LHCN-M2 (cell line): ENCODE measurements at places on chromosomes 3 and 15. TPM values are rescaled to one million over a fixed set of nuclear protein-coding genes. Genes with fewer than 3 reads are reported as not detected.

- DNase-seq, result peak; percentile 20
These were observed 421.1 kb downstream of the PLOD2 start for GRCh38 chr3:145739926-145740325.

- DNase-seq, result peak; percentile 10
These were observed 56.2 kb downstream of the EIF3J start for GRCh38 chr15:44593042-44593736.

DNA sequence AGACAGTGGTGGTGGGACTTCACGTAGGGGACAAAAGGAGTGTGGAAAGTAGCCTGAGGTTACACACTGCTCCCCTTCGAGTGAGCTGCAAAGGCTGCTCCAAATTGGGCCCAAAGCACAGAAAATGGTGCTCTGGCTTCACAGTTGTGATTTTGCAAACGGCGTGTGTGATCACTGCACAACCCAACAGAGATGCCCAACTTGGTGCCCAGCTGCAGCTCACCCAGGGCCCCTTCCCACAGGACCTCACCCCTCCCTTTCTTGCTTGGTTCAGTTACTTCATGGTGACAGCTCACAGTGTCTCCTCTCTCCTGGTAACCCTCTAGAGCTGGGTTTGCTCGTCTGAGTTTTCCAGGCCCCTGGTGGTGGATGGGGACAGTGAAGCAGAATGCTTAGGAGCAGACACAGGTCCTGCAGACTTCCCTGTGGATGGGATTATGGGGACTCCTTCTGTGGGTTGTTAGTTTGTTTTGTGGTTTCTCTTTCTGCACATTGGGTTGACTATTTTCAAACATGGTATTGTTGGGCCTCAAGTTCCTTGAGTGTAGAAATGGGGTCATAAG, 98.3 kb downstream of the TOP2B start:
- no peak for DNase-seq

The ARGFX gene
- total RNA-seq, result not detected in 2 replicates

DNA sequence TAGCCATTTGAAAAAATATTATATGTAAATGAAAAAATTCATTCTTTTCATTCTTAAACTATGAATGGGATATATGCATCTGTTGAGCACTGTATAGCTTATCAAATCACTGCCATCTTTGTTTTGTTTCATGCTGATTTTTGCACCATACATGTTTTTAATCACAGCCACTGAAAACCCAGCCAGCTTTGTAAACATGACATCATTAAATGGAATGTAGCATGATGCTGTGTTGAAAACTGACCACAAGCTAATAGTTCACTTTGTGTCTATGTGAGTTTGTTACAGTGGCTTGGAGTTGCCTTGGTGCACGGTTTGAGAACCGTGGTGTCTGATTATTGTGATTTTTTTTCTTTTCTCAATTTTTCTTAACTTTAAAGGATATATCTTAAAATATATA, 75.7 kb downstream of the GMPS start:
- DNase-seq, result peak; percentile 80

The CRYGS gene
- total RNA-seq, result 1.4 and 1.7 TPM in 2 replicates

- DNase-seq, result no peak
These were observed 11.8 kb upstream of the PLA2G4E start for GRCh38 chr15:42032376-42033213.

- no peak for DNase-seq
These were observed 106.3 kb upstream of the ANKRD28 start for GRCh38 chr3:15903759-15904720.

The DLEC1 gene
- 0.13 TPM in 1 of 2 replicates, not detected in the other for total RNA-seq

The DCLK3 gene
- total RNA-seq, result not detected in 2 replicates

The HESX1 gene
- 0.17 TPM in 1 of 2 replicates, not detected in the other for total RNA-seq

The SLC9C1 gene
- not detected in 2 replicates for total RNA-seq

The NRG4 gene
- total RNA-seq, result not detected in 2 replicates

DNA sequence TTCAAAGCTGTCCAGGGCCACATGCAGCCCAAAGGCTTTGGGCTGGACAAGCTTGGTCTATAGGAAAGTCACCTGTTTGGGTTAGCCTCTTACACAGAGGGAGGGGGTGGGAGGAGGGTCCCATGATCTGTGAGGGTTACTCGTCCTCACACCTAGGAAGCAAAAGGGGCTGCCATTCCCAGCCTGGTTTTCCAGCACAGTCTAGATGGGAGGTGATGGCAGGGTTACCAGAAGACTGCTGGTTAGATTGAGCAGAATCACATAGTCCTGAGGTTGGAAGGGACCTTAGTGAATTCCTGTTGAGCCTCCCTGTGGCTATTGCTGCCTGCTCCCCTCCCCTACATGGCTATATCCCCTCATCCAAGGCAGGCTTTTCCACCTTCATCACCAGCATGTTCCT, 101.8 kb downstream of the SEMA5B start:
- DNase-seq, result no peak

GRCh38 chr15:49279521-49280456, 109.7 kb downstream of the GALK2 start:
- DNase-seq, result peak; percentile 49

DNA sequence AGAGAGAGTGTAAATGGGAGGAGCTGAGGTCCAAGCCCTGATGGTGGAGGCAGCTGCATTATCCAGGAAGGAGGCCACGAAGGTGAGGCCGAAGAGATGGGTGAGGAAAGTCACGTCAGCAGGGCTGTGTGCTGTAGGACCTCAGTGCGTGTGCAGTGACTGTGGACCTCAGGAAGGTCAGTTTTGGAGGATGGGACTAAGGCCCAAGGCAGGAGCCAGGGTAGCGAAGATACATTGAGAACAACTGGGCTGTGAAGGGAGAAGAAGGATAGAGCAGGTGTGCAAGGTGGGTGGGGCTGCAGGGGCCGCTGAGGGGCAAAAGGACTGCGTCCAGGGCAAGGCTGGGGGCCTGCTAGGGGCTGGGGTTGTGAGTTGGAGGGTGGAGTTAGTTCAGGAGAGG, 4.9 kb downstream of the KLHL40 start:
- no peak for DNase-seq

GRCh38 chr3:46617941-46618340, 5.6 kb downstream of the FAM240A start:
- no peak for DNase-seq

The IQCH gene
- 4.1 and 4.8 TPM in 2 replicates for total RNA-seq

GRCh38 chr3:58150130-58150809, 60.5 kb downstream of the DNASE1L3 start:
- DNase-seq, result no peak

- no peak for DNase-seq
These were observed 103.3 kb upstream of the GALNT15 start for GRCh38 chr3:16071206-16071605.

The ST8SIA2 gene
- 12.7 and 15.7 TPM in 2 replicates for total RNA-seq

The FEZF2 gene
- total RNA-seq, result not detected in 2 replicates

- no peak for DNase-seq
These were observed 1198.9 kb downstream of the ROBO2 start for GRCh38 chr3:78238811-78239210.

The CSPG4 gene
- 16.4 and 21.0 TPM in 2 replicates for total RNA-seq

DNA sequence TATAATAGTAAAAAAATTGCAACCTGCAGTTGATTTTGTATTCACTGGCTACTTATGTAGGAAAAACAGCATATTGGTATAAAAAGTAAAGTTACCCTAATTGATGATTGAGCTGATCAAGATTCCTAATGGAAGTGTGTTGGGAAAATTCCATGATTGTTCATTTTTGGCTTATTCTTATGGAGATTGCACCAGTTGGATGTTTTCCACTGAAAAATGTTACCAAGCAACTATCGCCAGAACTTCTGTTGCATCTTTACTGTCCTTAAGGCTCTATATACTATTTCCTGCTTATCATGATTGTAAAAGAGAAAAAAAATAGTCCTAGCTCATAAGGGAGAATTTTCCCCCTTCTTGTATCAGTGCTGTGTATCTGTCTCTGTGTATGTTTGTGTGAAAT, 48.6 kb downstream of the SLC25A26 start:
- DNase-seq, result no peak

DNA sequence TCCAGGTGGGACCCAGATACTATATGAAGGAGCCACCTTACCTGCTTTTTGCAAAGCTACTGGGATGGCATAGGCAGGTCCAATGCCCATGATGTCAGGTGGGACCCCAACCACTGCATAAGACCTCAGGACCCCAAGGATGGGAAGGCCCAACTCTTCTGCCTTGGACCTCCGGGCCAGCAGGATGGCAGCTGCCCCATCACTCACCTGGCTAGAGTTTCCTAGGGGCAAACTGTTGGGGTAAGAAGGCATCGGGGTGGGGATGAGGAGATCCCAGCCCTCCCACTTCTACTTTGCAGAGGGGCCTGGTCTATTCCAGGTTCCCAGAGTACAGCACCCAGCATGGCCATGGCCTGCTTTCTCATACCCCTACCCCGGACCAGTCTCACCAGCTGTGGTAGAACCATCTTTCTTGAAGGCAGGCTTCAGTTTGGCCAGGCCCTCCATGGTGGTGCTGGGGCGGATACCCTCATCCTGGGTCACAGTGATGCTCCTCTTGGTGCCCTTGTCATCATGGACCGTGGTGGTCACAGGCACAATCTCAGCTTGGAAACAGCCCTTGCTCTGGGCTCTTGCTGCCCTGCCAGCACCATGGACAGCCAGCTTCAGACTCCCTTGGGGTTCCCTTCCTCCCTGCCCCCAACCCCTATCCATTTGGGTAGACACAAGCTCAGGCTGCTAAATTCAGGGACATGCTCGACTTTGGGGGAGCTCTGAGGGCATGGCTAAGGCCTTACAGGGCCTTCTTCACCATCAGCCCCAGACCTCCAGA, 10.6 kb downstream of the ACAA1 start:
- DNase-seq, result no peak

The ZKSCAN7 gene
- total RNA-seq, result 5.3 and 7.4 TPM in 2 replicates

GRCh38 chr15:94135486-94136147, 95.7 kb upstream of the MCTP2 start:
- DNase-seq, result no peak

GRCh38 chr3:185558395-185558794, 6.0 kb upstream of the LIPH start:
- no peak for DNase-seq

The FANCD2OS gene
- not detected in 2 replicates for total RNA-seq

GRCh38 chr3:124489506-124489905, 240.7 kb upstream of the UMPS start:
- no peak for DNase-seq

DNA sequence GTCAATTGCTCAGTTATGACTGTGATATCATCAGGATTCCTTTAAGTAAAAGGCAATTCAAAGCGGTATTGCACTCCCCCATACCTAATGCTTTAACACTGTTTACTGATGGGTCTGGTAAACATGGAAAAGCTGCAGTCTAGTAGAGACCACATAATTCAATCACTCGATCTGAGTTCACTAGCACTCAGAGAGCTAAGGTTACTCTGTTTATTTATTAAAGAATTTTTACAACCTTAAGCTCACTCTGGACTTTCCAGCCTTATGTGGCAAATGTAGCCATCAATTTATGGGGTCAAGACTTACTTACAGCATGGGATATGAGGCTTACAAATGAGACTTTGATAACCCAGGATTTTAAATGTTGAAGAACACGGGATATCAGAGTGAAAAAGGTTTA, 18.4 kb upstream of the CCR2 start:
- DNase-seq, result no peak

DNA sequence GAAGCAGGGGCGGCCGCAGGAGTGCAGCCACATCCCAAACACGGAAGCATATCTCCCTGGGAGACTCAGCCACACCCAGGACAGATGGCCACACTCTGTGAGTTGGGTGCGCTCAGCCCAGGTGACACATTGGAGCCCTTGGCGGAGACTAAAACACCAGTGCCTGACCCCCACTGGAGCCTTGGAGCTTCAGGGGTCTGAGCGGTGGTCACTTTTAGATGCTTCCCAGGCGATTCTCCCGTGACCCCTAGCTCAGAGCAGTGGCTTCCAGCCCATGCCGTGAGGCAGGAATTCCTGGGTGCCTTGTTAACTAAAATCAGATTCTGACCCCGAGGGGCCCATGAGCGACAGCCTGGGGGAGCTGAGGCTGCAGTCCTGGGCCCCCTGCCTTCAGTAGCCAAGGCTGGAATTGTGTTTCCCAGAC, 54.5 kb downstream of the PLXNA1 start:
- no peak for DNase-seq

DNA sequence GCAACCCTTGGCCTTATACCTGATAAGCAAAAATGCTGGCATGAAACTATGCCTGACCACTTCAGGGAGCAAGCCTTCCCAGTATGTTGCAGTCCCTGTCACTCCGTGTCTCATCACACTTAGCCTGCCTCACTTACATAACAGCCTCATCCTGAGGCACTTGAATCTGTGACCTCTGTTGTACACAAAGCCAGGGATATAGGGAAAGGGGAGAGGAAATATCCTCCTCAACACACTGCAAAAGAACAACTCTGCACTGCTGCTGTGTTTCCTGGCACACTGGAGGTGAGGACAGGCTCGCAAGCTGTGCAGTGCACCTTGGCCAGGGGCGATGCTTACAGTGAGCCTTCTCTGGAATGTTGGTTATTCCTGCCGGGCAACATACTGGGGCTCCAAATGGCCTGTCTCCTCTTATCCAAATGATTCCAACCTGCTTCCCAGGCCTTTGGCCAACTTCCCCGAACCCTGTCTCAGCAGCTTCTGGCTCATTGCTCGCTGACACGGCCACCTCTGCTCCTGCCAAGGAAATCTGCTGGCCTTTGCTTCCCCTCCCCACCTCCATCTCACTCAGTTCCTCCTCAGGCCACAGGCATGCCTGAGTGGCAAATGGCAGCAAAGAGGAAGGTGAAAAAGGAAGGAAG, 109.2 kb downstream of the CD47 start:
- no peak for DNase-seq

DNA sequence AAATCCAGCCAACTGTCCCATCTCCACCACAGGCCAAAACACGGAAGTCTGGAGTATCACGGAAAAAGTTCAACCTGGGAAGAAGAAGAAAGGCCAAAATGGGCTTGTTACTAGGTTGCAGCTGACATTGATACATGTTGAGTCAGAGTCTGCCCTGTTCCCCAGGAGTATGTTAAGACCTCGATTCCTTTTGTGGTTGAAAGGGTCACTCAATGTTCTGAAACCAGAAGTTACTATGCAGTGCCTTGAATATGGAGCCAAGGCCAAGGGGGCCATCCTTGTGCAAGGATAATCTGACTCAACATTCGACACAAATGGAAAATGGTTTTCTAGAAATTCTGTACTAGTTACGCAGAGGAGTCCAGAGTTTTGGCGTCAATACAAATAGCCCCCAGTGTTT, 104.2 kb downstream of the DGKG start:
- DNase-seq, result peak; percentile 69
